ENCODE measurements at places on chromosomes 11 and 22.

- no peak for DNase-seq
Observed at GRCh38 chr11:130002352-130002845, at the start of gene PRDM10. PRDM10 (minus strand) TSS chr11:130002835; CDS start chr11:129960964, 41,871 bp downstream.

DNA sequence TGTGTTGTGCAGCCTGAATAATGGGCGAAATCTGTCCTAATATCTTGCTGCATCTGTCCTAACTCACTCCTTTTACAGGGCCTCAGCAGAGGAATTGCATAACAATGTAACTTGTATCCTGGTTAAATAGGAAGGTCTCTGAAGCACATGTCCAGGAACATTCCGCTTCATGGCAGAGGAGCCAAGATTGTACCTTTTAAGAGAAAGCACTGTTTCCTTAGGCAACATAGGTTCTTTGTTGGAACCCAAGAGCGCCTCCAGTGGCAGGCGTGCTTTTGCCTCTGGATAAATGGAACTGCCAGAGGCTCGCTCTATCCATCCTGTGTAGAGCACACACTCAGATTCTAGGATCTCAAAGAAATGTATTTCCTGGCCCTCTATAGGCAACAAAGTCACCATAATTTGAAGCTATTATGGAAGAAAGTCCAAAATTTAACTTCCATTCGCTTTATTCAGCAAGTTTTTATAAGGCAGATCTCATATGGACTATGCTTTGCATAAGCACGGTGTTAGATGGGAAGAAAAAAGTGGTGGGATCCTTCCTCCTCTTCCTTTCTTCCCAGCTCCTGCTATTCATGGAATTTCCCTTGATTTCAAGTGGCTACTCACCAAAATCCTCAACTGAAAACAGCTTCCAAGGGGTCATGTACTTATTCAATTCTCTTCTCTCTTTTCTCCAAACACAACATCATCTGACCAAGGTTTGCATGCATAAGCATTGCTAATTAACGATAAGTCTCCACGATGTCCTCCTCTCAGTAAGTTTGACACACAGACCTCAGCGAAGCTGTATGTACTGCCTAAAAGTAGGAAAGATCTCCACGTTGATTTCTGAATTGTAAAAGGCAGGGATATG is at the start of gene BLID:
BLID (minus strand) TSS at position 692 of the 856 bp plus-strand sequence; CDS start at position 399, 293 bp downstream.
- DNase-seq = no peak

DNA sequence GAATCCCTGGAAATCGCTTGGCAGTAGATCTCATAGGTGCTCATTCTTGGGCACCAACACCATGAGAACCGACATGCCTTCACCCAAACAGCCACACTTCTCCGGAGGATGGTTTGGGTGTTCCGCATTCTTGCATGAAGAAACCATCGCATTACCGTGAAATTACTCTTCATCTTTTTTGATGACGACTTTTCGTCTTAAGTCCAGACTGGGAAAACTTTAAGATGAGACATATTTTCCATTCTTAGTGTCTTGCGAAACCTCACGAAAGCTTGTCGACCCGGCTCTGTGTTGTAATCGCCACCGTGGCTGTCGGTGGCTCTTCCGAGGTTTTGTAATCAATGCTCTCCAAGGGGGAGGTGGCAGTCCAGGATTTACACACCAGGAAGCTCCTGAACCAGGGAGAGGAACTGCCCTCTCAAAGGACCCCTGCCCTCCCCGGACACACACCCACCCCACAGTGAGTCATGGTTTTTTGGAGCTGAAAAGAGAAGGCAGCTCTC is 1.7 kb downstream of the TOM1 start:
- DNase-seq = no peak

DNA sequence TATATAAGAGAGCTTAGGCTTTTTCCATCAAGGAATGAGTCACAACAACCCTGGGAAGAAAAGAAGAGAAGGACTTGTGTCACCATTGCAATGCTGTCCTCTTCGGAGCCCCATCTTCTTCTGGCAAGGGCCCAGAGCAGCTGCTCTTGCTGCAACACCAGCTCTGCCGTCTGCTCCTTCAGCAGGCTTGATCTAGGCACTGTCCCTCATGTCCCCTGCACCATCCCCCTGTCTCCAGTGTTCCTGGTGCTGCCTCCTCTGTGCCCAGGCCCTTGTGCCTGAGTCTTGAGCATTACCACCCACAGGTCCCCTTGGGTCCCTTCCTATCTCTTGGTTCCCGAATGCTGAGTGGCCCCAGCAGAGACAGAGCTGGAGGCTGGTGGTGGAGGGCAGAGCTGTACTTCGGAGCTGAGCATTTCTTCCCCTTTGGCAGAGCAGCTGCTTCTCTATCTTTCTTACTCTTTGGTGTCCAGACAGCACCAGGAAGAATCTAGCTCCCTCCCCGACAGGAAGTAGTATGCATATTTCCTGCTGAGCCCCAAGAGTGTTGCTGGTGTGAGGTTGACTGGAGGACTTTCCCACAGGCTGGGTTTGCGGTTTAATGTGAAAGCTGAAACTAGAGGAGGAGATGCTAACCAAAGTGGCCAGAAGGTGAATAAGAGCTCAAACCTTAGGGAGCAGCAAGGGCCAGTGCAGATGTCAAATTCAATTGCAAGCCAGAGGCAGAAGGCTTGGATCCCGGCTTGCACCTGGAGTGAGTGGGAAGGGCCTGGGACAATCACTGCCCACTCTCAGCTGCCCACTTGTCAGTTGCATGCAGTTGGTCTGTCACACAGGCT is 27.8 kb downstream of the WEE1 start:
- no peak for DNase-seq

DNA sequence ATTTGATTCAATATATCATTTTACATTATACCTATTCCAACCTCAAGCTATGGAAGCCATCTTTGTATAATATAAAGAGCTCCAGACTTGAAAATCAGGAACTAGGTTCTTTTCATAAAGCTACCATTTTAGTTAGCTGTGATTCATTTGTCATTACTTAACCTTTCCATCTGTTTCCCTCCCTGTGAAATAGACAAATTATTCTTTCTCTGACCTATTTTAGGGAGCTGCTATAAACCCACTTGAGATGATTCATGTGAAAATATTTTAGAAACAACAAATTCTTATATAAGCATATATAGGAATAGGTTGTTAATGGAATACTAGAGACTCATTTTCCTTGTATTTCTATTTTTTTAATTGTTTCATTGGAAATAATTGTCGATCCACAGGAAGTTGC is 1012.1 kb downstream of the OPCML start:
- DNase-seq = no peak

GRCh38 chr11:115220423-115220822 is 283.8 kb downstream of the CADM1 start:
- DNase-seq = no peak

DNA sequence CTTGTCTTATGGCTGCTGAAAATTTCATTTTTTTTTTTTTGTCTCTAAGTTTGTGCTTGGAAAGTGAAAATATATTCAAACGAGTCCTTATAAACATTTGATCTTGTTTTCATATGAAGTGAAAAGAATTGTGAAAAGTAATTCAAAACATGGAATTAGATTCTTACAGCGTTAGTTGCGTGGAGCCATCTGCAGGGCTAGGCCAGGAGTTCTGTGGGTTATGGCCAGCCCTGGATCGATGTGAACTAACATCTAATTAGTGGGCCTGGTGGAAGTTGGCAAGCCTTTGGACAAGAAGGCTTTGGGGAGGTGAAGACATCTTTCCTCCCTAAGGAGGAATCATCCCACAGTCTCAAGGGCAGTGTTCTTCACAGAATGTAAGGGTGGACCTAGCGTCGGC is 37.2 kb downstream of the PARVA start:
- no peak for DNase-seq

DNA sequence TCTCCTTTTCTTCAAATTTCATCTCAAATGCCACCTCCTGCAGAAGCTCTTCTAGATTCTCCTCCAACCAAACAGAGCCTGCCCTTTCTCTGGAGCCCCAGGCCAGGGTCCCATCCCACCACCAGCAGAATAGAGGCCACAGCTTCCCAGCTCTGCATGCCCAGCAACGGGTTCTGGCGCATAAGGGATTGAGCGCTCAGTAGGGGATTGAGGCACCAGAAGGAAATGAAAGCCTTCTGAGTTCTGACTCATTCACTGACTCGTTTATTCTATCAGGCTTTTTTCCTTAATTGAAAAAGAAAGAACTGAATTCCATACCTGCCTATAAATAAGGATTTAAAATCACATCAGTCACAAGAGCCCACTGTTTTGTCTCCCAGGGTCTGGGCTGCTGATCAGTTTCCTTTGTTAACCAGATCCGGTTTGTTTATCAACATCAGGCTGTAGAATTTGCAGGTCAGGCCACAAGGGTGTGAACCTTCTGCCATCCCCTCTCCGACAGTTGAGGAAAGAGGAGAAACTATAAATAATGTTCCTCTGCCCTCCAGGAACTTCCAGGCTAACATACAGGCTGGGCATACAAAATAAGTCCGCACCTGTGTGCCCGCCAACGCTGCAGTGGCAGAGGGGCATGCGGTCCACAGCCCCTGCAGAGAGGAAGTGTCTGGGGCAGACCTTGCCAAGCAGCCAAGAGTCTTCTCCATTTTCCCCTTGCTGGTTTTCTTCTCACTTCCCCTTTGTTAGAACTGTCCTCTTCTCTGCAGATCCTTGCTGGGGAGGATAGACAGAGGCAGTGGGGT is 63.5 kb upstream of the PRDM11 start:
- no peak for DNase-seq

DNA sequence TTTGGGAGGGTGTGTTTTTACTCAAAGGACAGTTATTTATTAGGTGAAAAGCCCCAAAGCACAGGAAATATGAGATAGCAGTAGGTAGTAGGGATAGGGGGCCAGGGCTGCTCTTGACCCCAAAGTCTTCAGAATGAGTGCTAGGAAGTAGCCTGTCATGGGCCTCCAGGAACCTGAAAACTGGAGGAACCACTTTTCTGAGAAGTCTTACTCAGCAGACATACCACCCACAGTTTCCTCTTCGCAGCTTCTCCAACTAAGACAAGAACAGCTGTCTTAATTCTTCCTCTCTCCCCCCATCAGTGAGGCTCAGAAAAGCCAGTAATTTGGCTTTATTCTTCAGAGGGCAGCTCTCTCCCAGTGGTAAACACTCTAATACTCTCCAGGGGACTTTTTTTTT is 84.0 kb upstream of the CTSC start:
- DNase-seq = no peak

DNA sequence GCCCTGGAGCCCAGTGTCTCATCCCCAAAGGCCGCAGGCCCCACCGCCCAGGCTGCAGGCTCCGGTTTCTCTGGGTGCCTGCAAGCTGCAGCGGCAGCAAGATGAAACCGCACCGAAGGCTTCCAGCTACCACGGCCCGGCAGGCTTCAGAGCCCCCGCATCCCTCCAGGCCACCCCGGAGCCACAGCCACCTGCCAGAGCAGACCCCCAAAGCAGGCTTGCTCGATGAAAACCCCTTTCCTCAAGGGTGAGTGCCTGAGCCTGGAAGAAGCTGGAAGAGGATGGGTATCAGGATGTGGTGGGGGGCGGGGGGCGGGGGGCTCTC is 24.5 kb upstream of the GNB1L start:
- no peak for DNase-seq

DNA sequence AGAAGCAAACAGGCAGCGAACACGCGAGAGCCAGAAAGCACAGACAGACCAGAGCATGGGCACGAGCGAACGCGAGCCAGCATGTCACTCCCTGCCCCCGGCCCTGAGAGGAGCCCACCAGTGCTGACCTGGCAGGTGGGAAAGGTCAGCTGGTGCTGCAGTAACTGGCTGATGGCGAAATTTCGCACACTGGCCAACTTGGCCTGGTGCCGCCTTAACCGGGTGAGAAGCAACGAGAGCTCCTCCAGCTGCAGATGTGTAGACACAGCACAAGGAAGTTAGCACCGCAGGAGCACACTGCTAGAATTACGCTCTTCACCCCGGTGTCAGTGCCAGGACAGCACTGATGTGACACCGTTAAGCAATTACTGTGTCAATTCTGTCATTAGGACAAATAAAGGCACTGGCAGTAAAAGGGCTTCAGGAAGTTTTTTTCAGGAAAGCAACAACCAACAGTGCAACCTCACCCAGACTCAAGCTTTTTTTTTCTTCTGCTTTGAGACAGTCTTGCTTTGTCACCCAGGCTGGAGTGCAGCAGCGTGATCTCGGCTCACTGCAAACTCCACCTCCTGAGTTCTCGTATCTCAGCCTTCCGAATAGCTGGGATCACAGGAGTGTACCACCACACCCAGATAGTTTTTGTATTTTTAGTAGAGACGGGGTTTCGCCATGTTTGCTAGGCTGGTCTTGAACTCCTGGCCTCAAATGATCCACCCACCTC is 76.8 kb downstream of the C11orf58 start:
- no peak for DNase-seq
